ENCODE measurements at places on chromosomes 2 and 18. TPM values are rescaled to one million over a fixed set of nuclear protein-coding genes. Genes with fewer than 3 reads are reported as not detected.

DNA sequence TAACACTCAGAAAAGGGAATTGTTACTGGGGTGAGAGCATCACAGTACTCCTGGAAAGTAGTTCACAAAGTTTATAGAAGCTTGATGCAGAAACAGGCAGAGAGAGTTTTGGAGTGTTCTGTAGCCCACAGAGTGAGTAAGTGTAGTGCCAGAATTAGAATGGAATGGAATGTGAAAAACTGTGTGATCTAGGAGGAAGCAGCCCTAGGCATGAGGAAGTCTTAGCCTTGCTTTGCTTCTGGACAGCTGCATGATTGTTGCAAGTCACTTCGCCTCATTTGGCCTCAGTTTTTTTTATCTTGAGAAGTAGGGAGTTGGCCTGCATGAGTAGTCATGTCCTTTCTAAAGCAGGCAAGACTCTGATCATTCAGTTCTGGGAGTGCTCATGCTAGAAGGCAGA lies 10.9 kb downstream of the SERPINB12 start:
- DNase-seq, result no peak

- DNase-seq, result no peak
Measured at GRCh38 chr2:67295406-67295805, 101.7 kb upstream of the ETAA1 start.

DNA sequence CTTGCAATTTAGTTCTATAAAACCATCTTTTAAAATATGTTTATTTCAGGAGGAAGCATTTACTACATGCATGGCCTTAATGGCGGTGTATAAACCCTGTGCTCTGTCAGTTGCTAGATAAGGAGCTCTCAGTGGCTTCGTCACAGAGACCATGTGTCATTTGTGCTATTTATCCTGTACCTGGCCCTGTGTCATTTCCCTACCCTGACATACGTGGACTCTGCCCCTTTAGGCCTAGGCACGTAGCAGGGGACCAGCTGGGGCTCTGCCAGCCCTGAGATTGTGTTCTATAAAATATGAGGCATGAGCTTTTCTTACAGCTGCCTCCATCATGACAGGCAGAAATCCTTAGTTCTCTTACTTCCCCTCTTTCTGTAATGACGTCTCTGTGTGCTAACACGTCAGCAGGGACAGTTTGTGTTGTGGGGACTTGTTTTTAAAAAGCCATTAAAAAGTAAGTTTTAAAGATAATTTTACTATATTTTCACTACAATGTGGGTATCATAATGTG lies 88.0 kb downstream of the ITGB1BP1 start:
- no peak for DNase-seq

DNA sequence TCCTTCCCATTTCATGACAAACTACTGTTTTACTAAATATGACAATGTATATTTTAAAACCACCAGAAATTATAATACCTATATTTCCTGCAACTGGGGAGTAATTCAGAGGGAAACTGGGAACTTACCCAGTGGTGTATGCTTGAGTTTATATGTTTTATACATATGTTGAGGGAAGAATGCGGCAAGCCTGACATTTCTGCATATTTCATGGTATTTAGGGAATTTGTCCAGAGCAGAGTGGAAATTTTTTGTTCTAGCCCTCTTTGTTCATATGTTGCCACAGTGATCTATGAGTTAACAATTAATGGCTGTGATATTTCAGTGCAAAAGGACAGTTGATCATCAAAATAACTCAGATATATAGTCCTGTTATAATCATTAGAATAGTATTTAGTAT lies 230.8 kb upstream of the VWC2L start:
- DNase-seq, result no peak

GRCh38 chr2:216792222-216793021 lies 67.4 kb downstream of the TNP1 start:
- no peak for DNase-seq

Gene PLEKHM3
- 7.2 TPM for total RNA-seq

DNA sequence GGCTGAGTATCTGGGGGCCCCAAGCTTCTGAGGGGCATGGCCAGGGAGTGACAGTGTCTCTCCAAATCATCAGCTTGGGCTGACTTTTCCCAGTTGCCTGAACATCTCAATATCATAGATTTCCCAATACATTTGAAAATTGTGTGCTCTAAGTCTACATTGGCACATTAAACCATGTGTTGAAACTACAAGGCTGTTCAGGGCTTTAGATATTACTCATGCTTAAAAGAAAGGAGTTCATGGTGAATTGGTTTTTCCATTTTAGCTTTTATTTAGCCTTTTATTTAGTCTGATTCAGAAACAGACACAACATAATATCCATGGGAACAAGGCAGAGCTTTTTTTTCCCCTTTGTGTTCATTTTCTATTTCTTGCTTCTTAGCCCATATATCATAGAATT lies 49.9 kb upstream of the GALR1 start:
- DNase-seq, result no peak

GRCh38 chr2:100416935-100417710 lies at the start of gene CHST10:
CHST10 (minus strand) TSS chr2:100417668; CDS start chr2:100406675, 10,993 bp downstream.
- DNase-seq, result peak; percentile 26

- DNase-seq, result no peak
Measured at GRCh38 chr2:109209412-109209811, 80.4 kb downstream of the SH3RF3 start.

Gene RAB10
- 155 TPM for total RNA-seq

- DNase-seq, result no peak
Measured at GRCh38 chr18:33745871-33746545, 168.0 kb downstream of the ASXL3 start.

Gene MC2R
- not detected for total RNA-seq

DNA sequence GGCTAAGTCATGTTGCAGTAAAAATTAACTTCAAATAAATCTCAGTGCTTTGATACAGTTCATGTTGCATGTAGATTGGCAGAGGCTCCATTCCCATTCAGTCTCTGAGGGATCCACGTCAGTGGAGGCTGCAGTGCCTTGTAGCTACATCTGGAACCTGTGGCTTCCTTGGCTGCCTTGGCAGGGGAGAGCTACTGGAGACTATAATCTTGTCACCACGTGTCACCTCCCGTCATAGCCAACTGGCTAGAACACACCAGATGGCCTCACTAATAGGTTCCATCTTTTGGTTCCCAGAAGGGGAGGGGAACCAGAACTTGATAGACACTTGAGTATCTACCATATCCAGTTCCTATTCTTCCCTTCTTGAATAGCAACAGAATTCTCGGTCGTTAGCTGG lies 28.4 kb downstream of the E2F6 start:
- DNase-seq, result no peak

GRCh38 chr18:45415614-45416013 lies 199.7 kb upstream of the SLC14A2 start:
- no peak for DNase-seq

Gene MEP1B
- not detected for total RNA-seq

GRCh38 chr18:14117606-14118005 lies 14.6 kb downstream of the ZNF519 start:
- no peak for DNase-seq

DNA sequence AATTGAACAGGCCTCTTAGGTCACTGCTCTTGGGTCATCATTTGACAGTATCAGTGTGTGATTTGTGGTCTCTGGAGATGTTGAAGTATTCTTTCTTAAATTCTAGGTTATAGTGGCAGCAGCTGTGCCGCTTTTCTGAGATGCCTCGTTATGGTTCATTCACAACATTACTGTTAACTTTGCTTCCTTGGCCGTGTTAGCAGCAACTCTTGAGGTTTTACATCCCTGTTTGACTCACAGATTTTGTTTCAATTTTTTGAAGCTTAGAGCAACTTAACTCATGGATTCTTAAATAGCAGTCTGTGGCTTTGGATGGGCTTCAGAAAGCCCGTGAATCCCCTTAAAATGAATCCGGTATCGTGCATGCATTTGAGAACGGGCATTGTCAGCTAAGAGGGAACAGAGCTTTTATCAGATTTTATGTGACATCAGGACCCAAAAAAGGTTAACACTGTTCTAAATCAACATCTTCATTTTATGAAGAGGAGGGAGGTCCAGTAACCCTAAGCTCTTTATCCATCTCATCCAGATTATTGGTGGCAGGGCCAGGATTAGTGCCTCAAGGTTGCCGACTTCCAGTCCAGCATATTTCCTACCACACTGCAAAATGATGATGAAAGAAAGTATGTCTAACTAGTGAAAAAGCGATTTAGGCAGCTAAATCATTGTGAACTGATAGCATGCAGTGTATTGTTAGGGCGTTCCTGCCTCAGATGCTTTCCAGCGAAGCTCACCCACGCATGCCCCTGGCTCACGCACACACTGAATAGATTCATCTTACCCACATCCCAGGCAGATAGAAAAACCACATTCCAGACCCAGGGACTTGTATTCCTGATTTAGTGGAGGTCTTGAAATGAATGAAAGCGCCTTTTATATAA lies 5.1 kb downstream of the TRIB2 start:
- no peak for DNase-seq

GRCh38 chr2:46000660-46001059 lies 296.5 kb upstream of the EPAS1 start:
- no peak for DNase-seq

Gene VIT
- total RNA-seq, result not detected

Gene PAX8
- total RNA-seq, result 2.3 TPM

GRCh38 chr2:68755071-68755470 lies 20.5 kb downstream of the ARHGAP25 start:
- DNase-seq, result no peak

GRCh38 chr2:107334306-107334705 lies 448.3 kb upstream of the ST6GAL2 start:
- DNase-seq, result no peak

DNA sequence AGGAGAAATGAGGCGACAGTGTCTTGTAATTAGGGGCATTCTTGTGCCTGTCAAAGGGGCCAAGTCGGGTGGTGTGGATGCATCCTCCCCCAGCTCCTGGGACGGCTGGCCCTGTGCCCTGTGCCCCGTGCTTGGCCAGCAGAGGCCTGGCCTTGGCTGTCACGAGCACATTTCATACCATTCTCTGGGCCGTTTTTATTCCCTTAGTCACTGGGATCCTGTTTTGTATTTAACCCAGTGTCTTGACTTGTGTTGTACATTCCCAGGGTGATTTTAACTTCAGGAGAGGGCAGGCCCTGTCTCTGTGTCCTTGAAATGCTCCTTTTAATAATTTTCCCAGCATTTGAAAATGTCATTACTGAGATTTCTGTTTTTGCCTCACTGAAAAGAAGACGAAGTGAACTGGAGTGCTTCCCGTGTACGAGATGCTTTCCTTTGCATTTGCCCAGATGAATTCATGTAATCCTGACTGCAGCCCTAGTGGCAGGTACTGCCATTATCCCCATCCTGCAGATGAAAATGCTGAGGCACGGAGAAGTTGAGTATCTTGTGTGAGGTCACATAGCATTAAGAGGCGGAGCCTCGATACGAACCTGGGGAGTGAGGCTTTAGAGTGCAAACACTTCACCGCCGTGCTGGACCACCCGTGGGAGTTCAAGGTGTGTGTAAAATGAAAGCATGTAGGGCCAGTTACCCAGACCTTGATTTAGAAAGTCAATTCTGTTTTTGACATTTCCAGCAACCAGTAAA lies 57.0 kb downstream of the SH3RF3 start:
- DNase-seq, result no peak

GRCh38 chr2:192584976-192585375 lies 390.2 kb upstream of the TMEFF2 start:
- DNase-seq, result no peak

Gene USP14
- 113 TPM for total RNA-seq

DNA sequence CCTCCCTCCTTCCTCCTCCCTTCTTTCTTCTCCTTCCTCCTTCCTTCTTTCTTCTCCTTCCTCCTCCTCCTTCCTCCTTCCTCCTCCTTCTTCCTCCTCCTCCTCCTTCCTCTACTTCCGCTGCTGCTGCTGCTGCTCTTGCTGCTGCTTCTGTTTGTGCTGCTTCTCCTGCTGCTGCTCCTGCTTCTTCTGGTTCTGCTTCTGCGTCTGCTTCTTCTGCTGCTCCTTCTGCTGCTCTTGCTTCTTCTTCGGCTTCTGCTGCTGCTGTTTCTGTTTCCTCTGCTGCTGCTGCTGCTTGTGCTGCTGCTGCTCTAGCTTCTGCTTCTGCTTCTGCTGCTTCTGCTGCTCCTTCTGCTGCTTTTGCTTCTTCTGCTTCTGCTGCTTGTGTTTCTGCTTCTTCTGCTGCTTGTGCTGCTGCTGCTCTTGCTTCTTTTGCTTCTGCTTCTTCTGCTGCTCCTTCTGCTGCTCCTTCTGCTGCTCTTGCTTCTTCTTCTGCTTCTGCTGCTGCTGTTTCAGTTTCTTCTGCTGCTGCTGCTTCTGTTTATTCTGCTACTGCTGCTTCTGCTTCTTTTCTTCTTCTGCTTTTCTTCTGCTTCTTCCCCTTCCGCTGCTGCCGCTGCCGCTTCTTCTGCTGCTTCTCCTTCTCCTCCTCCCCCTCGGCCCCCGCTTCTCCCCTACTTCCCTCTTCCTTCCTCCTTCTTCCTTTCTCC lies 8.6 kb downstream of the SNRNP27 start:
- no peak for DNase-seq

Gene IL1R2
- total RNA-seq, result 1.4 TPM

- DNase-seq, result no peak
Measured at GRCh38 chr18:8106603-8107002, 502.6 kb upstream of the RAB12 start.

GRCh38 chr2:85794038-85794441 lies 40.2 kb downstream of the ATOH8 start:
- DNase-seq, result no peak

- DNase-seq, result no peak
Measured at GRCh38 chr2:160270571-160271113, 70.6 kb upstream of the ITGB6 start.

Gene NAT8
- not detected for total RNA-seq

GRCh38 chr2:189791338-189792042 lies 7.2 kb downstream of the PMS1 start:
- peak; percentile 40 for DNase-seq

GRCh38 chr2:111522231-111522768 lies 361.7 kb downstream of the ANAPC1 start:
- no peak for DNase-seq

GRCh38 chr2:235698028-235698427 lies 204.2 kb downstream of the AGAP1 start:
- no peak for DNase-seq

Gene TSPYL6
- not detected for total RNA-seq

Gene PJVK
- total RNA-seq, result 1.9 TPM

Gene TEKT4
- total RNA-seq, result not detected

DNA sequence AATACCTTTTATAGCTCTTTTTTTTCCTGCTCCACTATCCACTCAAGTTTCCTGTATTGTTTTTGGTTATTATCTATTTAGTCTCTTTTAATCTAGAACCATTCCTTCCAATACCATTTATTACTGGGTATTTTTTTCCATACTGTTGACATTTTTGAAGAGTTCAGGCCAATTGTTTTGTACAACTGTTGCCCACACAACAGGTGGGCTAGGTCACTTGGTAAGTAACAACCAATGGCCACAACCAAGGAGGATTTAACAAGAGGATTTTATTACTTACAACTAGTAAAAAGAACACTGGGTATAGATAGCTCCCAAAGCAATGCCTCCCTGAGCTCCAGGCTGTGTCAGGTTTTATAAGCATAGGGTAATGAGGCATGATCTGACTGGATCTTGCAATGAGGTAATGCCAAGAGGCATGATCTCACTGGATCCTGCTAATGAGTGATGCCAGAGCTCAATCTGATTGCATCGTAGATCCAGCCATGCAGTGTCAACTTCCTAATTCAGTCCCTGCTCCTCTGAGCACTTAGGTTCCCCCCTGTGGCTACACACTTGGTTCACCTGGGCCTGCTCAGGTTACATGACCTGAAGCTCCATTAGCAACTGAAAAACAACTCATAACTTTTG lies 7.1 kb upstream of the CEP68 start:
- DNase-seq, result no peak
